Activated CD8-positive, alpha-beta memory T cell treated with anti-CD3 and anti-CD28 coated beads for 4 hours (primary cell): ENCODE measurements at places on chromosomes 2 and 18.

DNA sequence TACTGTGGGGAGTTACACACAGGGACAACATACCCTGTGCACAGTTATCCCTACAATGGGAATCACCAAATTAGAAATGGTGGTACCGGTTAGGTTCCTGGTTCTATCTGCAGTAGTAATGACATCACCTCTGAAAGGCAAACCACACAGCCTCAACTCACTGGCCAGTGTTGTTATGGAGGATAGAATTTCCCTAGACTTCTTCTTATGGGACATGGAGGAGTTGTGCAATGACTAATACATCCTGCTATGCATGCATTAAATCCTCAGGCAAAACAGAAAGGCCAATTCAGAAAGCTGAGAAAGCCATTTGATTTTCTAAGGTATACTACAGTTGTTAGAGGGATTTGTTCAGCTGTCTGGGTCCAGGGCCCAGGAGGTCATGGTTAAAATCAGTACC lies 439.3 kb downstream of the TMX3 start:
- DNase-seq = no peak

GRCh38 chr2:45753381-45753780 lies 101.9 kb downstream of the PRKCE start:
- no peak for DNase-seq

DNA sequence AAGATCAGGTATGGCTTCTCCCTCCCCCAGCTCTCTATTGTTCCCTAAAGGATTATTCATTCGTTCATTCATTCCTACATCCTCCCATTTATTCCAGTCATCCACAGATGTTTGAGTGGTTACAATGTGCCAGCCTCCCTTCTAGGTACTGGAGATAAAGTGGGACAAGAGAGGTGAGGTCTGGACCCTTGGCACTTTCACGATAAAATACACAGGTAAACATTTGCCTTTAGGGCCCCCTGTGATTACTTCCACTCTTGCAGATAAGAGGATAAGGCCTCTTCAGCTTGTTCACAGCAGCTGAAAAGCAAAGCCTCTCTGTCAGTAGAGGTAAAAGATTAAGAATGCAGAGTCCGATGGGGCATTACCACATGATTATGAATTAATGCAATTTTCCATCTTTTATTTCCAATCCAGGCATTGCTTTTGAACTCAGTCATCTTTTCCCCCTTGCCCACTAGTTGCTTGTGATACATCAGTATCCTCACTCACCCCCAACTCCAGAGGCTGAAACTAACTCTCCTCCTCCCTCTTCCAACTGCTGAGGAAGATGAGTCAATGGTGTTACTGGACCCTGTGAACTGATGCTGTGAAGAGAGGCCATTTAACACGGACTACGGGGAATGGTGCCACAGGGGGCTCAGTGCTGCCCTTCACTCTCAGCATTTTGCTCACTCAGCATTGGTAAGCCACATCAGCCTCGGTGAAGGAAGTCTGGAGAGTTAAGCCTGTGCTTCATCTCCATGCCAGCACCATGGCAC lies 1.1 kb upstream of the DPP4 start:
- no peak for DNase-seq

DNA sequence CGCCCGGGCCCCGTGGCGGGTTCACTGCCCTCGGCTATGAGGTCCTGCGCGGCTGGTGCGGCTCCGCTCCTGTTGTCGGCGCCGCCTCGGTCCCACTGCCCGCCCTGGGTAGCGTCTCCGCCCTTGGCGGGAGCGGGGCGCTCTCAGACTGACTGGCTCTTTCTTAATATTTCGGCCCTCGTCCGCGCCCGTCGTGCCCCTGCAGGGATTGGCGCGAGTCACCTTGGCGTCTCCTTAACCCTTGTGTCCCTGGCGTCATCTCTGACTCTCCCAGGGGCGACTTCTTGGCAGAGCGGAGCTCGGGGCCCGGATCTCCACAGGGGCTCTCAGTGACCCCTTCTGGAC lies 1.3 kb downstream of the PTMA start:
- DNase-seq = no peak

DNA sequence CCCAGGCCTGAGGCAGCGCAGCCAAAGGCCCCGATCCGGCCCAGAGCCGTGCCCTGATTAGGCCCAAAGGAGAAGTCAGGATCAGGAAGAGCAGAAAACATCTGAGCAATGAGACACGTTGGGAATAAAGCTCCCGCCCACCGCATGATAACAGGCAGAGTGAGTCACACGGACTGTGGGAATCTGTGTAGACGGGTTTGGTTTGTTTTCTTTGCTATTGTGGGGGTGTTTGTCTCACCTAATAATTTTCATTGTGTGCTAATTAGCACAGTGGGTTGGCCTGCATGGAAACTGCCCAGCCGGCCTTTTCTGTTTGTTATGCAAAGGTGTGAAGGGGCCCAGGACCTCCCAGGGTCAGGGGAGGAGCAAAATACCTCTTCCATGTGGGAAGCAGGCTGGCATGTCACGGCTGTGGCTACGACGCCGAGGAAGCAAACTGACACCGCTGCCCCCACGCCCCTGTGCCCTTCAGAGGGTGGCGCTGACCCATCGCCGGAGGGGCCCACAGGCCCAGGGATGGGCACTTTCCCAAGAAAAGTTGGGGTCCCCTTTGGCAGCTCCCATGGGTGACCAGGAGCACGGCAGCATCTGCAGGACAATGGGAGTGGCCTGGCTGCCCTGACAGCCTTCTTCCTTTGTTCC lies 68.4 kb upstream of the CTDP1 start:
- DNase-seq = no peak

DNA sequence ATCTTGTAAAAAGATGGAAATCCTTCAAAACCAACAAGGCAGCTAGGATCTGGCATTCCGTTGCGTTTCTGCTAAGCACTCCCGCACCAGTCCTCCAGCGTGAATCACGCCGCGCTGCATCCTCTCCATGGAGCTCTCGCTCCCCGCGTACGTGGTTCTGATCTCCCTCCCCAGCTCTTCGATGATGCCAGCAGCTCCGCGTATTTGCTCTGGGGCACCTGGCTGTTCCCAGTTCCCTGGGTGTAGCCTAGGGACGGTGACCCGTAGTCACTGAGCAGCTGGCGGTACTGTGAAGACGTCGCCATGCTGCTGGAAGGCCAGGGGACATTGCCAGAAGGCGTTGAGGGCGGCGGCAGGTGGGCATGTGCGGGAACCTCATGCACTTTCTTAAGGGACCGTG lies 407.5 kb downstream of the RNF144A start:
- no peak for DNase-seq

DNA sequence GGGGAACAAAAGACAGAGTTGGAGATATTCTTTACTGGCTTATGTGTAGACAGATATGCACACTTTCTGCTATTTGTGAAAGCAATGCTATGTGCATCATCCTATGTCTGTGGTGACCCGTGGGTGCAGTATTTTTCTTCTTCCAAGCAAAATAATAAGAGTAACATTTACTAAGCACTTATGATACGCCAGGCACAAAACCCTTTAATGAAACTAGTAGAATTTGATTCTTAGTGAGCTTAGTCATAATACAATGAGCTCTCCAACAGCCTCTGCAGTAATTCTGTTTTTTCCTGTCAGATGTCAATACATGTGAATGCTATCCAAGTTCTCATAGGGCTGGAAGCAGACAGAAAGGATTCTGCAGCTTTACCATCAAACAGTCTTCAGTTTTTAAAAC lies 130.6 kb downstream of the RAD51AP2 start:
- no peak for DNase-seq

- no peak for DNase-seq
These were observed 182.9 kb downstream of the PRKCE start for GRCh38 chr2:45834372-45834771.
